ENCODE measurements at places on chromosomes 6 and 20.

DNA sequence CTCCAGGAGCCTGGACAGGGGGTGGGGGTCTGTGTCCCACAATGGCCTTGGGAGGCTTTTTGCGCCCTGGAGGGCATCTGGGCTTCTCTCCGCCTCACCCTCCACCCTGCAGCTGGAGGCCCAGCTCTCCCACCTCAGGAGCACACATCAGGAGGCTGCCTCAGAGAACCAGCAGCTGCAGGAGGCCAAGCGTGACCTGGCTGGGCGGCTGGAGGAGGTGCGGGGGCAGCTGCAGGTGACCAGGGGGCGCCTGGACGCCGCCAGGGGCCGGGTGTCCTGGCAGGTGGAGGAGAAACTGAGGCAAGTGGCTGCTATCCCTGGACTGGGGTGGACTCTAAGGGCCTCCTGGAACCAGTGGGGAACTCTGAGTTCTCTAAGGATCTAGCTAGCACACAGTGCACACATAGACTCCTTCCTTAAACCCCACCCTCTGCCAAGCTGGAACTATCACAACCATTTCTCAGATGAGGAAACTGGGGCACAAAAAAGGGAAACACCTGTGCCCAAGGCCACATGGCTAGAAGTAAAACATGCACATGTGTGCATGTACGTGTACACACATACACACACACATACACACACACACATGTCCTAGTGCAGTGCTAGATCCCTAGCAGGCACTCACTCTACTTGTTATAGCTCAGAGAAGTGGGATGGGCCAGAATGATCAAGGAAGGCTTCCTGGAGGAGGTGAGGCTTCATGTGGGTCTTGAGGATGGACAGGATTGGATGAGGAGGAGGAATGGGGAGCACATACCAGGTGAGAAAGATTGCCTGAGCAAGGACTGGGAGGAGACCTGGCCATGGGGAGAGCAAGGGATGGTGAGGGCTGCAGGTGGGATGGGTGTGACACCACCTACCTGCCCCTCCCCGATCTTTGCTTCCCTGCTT, 22.9 kb downstream of the RAB44 start:
- no peak for DNase-seq

GRCh38 chr6:109867970-109868358, 110.1 kb upstream of the GPR6 start:
- no peak for DNase-seq

DNA sequence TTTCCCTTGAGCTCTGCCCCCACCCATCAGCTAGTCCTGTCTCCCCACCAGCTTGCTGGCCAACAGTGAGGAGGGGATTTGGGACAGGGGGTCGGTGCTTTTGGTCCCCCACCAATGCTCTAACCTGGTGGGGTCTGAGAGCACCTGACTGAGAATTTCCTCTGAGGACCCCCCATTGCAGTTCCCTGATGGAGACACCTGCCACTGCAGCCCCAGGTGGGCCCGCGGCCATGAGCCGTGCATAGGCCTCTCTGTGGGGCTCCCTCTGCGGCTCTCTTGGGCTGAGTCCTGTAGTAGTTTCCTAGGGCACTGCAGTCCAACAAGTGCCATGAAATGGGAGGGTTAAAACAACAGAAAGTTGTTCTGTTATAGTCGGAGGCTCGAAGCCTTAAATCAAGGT, 172.2 kb upstream of the SNX9 start:
- no peak for DNase-seq

DNA sequence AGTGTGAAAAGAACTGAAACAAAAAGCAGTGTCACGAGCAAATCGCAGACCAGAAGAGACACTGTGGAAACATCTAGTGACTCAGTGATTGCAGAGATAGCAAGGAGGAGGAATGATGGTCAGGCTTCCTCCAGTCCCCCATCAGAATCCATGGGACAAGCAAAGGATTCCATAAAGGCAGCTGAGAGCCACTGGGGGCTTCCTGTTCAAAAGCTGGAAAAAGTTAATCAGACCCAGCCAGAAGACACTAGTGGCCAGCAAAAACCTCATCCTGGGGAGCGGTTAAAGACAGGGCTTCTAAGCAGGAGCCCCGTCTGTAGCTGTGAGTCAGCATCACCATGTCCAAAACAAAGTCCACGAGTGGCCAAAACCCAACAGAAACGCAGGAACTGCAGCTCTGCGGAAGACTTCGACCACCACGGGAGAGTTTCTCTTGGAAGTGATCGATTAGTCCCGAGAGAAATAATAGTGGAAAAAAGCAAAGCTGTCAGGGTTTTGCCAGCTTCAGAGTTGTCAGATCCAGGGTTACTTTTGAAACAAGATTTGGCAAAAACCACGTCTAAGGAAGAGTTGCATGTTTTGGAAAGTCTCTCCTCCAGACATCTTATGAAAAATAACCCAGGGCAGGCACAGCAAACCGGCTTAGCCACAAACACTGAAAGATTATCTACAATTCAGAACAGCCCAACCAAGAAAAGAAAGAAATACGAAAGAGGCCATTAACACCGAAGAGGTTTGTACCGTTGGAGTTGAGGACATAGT, 51.0 kb downstream of the JAG1 start:
- DNase-seq = no peak

DNA sequence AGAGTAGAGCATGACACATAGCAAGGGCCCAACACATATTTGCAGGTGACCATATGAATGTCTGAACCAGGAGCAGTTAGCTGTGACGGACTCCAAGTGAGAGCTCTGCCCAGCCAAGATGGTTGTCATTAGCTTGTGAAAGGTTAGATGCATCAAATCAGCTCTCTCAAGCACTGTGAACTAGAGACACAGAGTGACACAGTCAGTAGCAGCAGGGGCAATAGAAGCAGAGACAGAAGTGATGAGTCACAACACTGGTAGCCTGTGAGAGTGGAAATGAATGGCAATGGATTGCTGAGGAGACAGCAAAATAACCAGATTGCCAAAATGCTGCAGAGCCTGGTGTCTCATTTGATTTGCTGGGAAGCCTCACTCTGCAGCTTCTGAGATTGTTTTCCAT, 558.9 kb downstream of the PKHD1 start:
- DNase-seq = no peak

GRCh38 chr6:36028088-36028876, 674 bp downstream of the MAPK14 start:
- DNase-seq = no peak

DNA sequence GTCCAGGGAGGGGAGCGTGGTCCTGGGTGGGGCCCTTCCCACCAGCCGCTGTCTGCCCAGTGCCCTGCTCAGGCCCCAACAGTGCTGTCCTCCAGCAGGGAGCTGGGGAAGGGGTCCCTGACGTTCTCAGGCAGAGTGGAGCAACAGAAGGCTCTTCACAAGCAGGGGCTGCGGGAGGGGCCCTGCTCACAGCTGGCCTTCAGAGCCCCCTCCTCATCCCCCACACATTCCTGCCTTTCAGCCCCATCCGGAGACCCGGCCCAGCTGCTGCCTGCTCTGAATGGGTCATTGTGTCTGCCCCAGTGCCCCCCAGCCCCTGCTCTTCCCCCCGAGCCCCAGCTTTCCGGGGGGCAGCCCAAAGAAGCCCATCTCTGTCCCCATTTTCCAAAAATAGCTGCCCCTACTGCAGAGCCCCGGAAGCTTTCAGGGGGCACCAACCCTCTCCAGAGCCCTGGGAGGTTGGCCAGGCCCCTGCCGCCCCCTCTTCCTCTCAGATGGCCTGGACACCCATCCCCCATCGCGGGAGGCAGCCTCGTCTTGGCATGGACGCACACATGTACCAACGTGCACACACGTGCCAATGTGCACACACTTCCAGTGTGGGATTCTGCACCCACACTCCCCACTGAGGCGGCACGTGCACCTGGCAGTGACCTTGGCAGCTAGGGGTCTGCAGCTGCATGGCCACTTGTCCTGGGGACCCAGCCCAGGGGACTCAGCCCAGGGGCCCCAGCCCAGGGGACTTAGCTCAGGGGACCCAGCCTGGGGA, 3.7 kb downstream of the COL20A1 start:
- peak; percentile 43 for DNase-seq

DNA sequence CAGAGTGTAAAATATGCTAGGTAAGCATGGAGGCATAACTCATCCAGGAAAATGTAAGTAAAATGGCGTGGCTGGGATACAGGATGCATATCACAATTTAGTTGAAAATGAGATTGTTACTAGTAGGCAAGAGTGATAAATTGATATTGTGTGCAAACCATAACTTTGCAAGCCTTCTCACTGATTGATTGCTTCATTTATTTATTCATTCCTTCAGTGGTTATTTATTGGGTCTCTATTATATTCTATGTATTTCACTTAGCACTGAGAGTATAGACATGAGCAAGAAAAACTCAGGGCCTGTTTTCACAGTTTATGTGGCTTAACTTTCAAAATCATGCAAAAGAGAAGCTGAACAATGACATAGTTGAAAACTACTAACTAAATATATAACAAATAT, 241.0 kb upstream of the EYS start:
- DNase-seq = no peak

GRCh38 chr6:55212156-55212555, 37.8 kb downstream of the HCRTR2 start:
- DNase-seq = no peak

DNA sequence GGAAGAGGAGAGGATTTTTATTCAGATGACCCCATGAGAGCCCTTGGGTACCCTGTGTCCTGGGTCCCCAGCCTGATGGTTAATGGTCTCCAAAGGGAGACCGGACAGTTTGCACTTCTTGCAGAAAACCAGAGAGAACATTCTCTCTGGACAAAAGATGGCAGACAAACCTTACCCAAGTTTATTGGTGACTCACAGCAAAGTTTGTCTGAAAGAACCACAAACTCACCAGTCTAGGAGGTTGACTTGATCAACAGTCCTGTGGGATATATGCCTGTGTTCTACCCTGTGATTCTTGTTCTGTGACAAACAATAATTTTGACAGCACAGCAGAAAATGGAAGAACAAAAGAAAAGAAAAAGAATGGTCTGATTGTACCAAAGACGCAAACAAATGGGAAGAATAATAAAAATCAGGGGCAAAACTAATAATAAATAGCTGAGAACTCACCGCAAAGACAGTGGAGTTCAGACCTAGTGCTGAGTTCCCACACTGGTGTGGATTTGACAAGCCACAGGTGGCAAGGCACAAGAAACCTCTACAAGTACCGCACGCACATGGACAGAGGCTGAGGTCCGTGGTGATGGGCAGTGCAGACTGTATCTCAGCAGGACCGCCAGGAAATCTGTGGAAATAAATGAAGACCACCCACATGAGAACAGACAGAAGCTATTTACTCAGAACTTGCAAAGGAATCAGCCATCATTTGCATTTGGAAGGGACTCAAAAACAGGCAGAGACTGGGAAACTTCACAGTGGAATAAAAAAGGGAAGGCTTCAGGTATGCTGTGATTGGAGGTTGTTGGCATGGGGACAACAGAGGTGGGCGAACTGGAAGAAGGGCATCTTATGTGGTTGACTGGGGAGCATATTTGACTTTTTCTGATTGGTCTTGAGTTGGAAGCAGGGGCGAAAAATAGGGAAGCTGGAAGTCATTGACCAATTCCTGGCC, 246.3 kb upstream of the RNF24 start:
- no peak for DNase-seq

GRCh38 chr6:154991207-154991606, 3.9 kb upstream of the TIAM2 start:
- no peak for DNase-seq

DNA sequence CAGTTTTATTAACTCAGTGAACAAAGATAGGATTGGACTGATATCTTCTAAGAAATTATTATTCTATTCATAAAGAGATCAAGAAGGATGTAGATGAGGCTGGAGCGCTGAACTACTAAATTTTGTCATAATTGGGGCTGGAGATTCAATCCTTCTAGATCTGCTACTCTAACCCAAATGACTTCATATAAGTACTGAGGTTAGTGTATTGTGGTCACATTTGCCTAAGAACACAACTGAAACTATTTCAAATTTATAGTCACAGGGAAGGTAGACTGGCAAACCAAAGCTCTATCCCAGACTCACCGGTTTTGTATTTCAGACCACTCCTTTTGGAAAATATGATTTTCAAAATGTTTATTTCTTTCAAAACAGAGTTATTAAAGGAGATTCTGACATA, 96.7 kb downstream of the BMP5 start:
- DNase-seq = no peak

DNA sequence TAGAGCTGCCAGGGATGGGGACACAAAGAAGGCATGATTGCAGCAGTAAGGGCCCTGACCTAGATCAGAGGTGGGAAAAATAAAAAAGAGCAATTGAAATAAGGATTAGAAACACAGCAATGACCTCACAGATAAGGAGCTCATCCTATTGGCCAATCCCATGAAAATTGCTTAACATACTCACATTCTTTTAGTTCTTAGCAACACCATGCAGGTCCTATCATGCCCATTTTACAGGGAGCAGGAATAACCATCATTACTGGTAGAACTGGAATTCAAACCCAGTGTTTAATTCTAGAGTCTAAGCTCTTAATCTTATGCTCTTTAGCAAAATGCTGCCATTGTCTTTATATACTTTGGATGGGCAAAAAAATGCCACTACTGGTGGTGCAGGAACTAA, 267.7 kb downstream of the RNF144B start:
- DNase-seq = no peak

GRCh38 chr20:31856516-31856915, 11.1 kb upstream of the FOXS1 start:
- no peak for DNase-seq

DNA sequence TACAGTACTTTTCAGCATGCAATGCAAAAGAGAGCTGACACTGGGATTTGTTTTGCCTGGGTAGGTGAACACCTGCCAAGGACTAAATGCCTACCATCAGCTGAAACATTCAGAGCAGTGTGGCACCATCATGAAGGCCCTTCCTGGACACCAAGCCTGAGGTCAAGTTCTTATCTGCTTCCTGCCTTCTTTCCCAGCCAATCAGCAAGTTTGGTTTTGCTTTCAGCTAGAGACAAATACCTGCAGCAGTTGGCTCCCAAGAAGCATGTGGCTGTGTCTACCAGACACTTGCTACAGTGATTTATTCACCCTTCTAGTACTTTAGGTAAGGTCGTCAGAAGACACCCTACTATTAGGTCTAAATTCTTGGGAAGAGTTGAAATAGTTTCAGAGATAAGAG, 112.8 kb downstream of the TBX18 start:
- DNase-seq = no peak

DNA sequence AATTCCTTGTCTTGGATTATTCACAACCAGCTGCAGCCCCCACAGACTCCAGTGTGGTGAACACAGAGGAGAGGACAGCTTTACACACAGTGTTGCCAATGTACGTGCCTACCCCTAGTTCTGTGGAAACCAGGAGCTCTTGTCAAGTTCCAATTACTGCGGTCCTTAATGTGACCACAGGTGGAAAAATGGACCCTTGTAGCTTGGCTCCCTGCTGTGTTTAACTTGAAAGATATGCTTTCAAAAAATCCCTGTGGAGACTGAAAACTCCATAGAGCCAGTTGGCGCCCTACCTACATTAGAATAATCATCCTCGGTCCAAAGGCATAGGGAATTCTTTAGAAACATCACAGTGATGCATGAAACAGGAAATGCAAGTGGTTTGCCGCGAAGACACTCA, 118.3 kb upstream of the SLC22A23 start:
- no peak for DNase-seq

- DNase-seq = no peak
Measured at GRCh38 chr20:24116611-24117010, 128.0 kb upstream of the GGTLC1 start.
